Epithelial cell of esophagus (primary cell): ENCODE measurements at places on chromosomes 1 and 21.

DNA sequence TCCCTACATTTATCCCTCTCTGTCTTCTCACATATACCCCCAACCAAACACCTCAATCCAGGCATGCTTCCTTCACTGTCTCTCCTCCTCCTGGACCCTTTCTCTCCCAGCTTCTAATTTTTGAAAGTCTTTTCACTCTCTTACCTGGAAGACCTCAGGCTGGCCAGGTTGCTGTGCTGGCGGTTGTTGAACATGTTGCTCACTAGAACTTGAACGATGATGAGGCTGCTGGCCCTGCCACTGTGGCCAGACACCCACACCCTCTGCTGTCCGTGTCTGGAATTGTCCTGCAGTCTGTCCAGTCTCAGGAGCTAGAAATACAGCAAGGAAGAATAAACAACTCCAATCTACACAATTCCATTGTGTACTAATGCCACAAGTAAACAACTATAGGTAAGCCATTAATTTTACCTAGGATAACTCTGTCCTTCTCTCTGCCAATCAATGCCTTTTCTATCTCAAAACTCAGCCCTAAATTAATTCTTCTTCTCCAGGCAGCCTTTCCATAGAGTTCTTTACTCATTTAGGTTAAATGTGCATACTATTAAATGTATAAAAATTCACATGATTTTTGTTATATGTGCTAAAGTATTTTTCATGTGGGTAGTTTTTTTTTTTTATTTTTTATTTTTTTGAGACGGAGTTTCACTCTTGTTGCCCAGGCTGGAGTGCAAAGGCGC is 5.1 kb upstream of the CTSK start:
- DNase-seq, result peak; percentile 85

DNA sequence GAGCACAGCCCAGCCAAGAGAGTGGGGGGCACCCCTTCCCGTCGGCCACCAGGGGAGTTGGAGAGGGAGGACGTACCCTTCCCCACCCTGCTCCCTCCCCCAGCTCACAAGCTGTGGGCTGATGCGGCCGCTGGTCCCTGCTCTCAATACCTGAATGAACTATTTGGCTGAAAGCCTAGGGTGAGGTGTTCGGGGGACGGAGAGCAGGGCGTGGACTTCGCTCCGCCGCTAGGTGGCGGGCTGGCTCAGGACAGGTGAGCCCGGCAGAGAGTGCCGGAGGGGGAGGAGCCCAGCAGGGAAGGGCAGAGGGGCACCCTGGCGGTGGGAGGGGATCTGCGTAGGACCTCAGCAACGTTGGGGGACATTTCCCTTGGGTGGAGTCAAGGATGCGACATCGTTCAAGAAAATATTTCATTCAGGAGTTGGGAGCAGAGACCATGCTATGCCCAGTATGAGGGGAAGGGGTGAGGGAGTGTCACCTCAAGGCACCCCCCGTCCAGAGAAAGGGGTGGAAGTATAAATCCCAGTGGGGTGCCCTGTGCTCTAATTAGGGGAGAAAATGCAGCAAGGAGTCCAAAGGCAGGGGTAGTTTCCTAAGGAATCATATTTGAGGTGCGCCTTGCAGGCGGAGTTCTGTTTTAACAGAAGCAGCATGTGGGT is 12.0 kb upstream of the RHBG start:
- DNase-seq, result peak; percentile 74

GRCh38 chr1:207321790-207322645 is 540 bp downstream of the CD55 start:
- peak; percentile 26 for DNase-seq

DNA sequence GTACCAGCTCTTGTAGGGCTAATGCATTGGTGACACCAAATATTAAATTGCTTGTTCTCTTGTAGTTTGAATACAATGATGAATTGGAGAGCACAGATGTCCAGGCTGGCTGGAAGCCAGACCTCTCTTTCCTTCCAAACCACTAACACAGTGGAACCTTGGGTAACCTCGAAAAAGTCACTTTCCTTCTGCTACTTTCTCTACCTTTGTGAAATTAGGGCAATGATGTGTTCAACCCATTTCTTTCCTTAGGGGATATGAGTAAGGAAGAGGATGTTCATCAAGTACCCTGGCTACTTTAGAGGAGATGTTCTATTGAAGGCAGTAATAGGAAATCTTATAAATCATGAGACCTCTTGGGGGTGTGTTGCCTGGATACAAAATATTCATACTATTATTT is 55.7 kb downstream of the XCL2 start:
- DNase-seq, result peak; percentile 50

DNA sequence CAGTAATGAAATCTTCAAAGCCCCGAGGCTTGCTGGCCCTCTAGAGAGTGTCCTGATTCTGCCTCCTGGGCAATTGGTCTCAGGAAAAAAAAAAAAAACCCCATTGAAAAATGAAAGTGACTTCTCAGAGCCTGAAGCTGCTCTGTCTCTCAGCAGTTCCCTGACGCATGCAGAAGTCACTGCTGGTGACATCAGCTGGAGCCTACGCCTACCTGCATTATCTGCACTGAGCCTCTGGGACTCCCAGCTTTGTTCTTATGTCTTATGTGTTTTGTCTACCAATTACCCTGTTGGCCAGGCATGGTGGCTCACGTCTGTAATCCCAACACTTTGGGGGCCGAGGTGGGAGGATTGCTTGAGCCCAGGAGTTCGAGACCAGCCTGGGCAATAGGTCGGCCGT is 10.1 kb upstream of the SLC25A33 start:
- peak; percentile 59 for DNase-seq

DNA sequence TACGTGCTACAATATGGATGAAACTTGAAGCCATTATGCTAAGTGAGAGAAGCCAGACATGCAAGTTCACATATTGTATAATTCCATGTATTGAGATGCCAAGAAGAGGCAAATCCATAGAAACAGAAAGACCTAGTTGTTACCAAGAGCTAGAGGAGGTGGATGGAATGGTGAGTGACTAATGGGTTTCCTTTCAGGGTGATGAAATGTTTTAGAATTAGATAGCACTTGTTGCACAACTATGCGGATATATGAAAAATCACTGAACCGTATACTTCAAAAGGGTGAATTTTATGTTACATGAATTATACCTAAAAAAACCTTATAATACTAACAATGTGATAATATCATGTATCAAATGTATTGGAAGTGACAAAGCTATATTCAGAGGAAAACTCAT is 18.1 kb downstream of the EPHA10 start:
- peak; percentile 31 for DNase-seq

DNA sequence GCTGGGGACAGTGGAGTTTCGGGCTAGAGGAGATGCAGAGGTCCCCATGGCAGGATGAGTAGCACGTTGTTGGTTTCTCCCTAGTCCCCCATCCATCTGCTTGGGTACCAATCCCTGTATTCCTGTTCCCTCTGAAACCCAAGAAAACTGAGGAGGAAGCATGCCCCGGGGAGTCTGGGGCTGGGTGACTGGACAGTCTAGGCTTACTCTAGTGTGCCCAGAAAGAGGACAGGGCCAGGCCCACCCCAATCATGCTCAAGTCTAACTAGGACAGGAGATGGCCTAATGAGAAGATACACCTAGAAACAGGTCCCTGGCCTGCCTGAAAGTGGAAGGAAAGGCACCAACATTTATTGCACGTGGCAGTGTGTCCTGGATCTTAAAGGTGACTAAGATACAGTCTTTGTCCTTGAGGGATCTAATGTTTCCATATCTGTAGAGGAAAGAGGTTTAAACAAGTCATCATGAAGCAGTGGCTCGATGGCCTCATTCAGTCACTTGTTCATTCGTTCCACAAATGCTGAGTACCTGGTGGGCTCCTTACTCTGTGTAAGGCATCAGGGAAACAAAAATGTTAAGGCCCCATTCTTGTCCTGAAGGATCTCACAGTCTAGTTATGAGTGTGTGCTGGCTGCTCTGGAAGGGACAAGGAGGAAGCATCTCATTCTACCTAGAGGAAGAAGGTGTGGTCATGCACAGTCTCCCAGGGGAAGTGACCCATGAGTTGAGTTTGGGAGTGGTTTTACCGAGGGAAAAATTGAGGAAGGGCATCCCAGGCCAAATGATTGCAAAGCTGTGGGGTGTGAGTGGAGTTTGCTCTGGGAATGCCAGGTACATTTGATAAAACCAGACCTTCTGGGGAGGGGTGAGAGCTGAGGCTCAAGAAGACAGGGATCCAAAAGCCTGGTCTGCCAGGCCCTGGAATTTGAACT is 10.0 kb downstream of the CDK18 start:
- no peak for DNase-seq
